ENCODE measurements at places on chromosomes 11 and 22.

DNA sequence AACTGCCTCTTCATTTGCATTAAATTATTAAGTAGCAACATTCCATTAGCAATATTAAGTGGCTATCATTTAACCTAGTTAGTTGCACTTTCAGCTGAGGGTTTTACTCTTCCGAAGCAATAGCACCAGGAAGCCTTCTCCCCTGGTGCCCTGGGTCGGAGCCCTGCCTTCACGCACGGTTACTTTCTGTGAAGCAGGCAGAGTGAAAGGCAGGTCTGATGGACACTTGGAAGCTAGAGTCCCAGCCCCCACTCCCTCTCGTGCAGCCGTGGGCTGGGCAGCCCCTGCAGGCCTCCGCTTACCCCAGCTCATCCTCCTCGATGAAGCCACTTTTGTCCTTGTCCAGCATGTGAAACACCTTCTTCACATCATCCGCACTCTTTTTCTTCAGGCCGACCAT, 2.0 kb downstream of the PVALB start:
- DNase-seq = no peak

GRCh38 chr22:48950151-48950915, 877.3 kb downstream of the BRD1 start:
- no peak for DNase-seq

DNA sequence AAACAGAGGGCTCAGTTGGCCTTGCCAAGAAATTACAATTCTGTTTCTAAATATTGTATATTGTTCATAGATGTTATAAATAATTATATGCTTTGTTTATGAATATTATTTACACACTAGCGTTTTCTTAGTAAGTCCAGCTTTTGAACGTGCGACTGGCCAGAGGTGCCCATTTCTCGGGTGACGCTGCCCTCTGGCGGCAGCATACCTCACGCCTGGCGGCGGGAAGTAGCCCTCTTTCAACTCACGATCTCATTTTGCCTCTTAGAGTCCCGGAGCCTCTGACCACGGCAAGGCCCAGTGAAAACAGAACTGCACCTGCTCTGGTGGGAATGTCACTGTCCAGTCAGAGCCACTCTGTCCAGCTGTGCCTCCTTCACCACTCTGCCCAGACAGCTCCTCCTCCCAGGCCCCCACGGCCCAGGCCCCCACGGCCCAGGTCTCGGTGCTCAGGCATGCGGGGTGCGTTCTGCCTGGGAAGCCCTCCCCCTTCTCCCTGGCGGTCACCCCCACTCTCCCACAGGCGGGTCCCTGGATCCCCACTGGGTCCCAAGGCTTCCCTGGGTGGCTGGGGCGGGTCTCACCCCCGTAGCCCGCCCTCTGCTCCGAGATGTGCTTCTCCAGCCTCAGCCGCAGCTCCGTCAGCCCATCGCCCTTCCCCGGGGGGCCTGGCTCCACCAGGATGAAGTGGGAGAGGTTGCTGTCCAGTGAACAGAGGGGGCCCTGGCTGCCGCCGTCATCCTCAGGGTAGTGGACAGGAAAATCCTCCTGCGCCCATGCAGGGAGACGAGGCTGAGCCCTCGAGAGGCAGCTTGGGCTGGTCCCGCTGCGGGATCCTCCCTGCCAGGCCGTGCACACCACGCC, 19.3 kb downstream of the TSSC4 start:
- DNase-seq = peak; percentile 57

GRCh38 chr11:86469491-86470388, 95.1 kb downstream of the CCDC81 start:
- no peak for DNase-seq

DNA sequence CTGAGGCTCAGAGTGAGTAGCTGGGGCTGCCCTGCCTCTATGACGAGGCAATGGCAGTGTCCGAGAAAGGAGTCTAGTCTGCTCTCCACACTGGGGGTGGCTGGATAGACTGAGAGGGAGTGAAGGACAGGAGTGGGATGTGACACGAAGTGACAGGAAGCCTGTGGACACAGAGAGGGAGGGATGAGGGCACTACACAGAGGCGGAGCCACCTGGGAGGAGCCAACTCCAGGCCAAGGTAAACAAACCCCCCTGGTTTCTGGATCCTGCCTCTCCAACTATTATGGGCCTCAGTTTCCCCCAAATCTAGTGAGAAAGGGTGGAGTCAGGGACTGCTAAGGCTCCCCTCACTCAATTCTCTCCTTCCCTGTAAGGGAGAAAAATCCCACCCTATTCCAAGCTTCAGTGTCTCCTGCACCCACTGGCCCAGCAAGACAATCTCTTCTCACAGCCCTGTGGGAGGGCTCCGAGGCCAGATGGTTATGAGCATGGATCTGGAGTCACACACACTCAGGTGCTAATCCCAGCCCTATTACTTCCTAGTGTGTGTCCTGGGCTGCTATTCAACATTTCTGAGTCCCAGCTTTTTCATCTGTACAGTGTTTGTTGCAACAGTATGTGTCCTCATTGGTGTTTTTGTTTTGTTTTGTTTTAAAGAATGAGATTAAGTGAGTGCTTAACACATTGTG, 24.9 kb downstream of the ASPHD2 start:
- DNase-seq = no peak

- no peak for DNase-seq
These were observed 323.7 kb downstream of the MIAT start for GRCh38 chr22:26981111-26981510.

- no peak for DNase-seq
These were observed 334.3 kb downstream of the TMEM135 start for GRCh38 chr11:87372065-87372464.

- DNase-seq = no peak
These were observed 43.0 kb upstream of the API5 start for GRCh38 chr11:43268786-43269185.

Data from activated CD4-positive, alpha-beta T cell treated with anti-CD3 and anti-CD28 coated beads, Interleukin-2, amount 50 U/mL, for 1 hour (primary cell).